Lung (tissue), 17 donors: ENCODE measurements at places on chromosomes 5 and 9. TPM values are rescaled to one million over a fixed set of nuclear protein-coding genes. Genes with fewer than 3 reads are reported as not detected.

DNA sequence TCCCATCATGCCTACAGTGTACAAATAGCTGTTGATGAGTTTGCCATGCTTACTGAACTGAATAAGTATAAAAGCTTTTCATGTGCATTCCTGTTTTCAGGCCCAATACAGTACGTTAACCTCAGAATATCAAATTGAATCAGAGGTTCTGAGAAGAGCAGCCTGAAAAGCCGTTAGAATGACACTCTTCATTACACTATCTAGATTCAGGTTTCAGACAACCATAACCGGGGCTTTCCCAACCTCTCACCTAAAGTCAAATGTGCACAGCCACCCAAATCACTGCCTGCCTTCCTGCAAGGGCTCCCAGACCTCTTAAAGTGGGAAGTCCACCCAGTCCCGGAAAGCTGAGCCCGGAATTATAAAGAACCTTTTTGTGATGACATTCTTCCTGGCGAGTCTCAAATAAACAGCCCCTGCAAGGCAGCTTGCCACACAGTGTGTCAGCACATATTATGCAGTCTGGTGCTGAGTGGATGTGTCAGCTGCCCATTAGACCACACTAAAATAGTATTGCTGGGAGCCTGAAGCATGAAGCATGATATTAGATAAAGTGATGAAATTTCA lies 245.8 kb downstream of the TLE4 start:
- peak; percentile 8 for DNase-seq

DNA sequence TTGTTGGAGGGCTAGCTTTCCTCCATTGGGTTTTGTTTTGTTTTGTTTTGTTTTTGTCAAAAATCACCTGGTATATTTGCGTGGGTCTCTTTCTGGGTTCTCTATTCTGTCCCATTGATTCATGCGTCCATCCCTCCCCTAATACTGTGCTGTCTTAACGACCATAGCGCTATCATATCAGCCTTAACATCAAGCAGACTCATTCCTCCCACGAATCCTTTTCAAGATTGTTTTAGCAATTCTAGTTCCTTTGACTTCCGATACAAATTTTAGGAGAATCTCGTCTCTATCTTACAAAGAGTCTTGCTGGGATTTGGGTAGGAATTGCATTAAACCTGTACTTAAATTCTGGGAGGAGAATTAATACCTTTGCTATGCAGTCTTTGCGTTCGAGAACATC lies 31.1 kb upstream of the RNF130 start:
- no peak for DNase-seq

DNA sequence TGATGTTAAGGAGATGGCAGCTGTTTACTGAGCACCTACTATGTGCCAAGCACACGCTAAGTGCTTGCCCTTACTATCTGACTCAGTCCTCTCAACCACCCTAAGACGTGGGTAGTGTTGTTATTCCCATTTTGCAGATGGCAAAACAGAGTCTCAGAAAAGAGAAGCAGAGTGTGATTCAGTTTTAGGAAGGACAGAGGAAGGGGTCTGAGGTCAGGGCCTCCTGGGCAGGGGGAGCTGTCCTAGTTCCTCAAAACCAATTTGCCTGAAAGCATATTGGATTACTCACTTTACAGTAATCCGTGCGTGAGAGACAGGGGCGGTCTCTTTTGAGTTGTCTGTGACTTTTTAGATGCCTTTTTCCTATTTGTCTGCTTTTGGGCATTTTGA lies 23.2 kb downstream of the DNM1 start:
- DNase-seq, result no peak

GRCh38 chr9:7899753-7900152 lies 100.2 kb upstream of the DMAC1 start:
- DNase-seq, result no peak

DNA sequence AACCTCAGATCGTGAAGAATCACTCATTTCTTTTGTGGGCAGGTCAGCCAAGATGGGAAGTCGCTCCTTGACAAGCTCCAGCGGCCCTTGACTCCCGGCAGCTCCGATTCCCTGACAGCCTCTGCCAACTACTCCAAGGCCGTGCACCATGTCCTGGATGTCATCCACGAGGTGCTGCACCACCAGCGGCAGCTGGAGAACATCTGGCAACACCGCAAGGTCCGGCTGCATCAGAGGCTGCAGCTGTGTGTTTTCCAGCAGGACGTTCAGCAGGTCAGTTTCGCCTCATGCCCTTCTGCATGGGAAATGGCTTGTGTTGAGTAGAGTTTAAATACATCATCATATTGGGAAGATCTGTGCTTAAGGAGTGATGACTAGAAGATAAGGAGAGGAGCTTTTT lies 173.3 kb downstream of the TRIO start:
- peak; percentile 85 for DNase-seq

GRCh38 chr5:83839788-83840187 lies 119.1 kb upstream of the HAPLN1 start:
- DNase-seq, result no peak

STPG3 gene
- not detected for total RNA-seq

IER5L gene
- 23.5 TPM for total RNA-seq
